ENCODE measurements at places on chromosomes 2 and 18.
A peak's percentile ranks its signal among the peaks of the same experiment; 100 is the strongest.

GRCh38 chr2:119248311-119248710 lies 24.7 kb downstream of the STEAP3 start:
- no peak for DNase-seq

GRCh38 chr2:196338440-196338839 lies 167.1 kb upstream of the STK17B start:
- no peak for DNase-seq

DNA sequence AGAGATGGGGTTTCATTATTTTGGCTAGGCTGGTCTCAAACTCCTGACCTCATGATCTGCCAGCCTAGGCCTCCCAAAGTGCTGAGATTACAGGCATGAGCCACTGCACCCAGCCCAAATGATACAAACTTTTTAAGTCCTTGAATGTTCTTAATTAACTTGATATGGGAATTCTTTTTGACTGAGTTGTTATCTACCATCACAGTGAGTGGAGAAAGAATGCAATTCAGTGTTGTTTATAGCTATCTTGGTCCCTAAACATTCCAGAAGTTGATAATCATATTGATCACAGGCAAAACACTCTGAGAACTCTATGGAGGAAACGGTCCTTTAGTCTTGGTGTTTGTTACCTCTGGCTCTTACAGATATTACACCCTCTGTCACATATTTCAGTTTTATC lies 1072.5 kb downstream of the SUCLG1 start:
- no peak for DNase-seq

- peak; percentile 26 for DNase-seq
These were observed 6.5 kb upstream of the KCNG2 start for GRCh38 chr18:79790996-79791972.

DNA sequence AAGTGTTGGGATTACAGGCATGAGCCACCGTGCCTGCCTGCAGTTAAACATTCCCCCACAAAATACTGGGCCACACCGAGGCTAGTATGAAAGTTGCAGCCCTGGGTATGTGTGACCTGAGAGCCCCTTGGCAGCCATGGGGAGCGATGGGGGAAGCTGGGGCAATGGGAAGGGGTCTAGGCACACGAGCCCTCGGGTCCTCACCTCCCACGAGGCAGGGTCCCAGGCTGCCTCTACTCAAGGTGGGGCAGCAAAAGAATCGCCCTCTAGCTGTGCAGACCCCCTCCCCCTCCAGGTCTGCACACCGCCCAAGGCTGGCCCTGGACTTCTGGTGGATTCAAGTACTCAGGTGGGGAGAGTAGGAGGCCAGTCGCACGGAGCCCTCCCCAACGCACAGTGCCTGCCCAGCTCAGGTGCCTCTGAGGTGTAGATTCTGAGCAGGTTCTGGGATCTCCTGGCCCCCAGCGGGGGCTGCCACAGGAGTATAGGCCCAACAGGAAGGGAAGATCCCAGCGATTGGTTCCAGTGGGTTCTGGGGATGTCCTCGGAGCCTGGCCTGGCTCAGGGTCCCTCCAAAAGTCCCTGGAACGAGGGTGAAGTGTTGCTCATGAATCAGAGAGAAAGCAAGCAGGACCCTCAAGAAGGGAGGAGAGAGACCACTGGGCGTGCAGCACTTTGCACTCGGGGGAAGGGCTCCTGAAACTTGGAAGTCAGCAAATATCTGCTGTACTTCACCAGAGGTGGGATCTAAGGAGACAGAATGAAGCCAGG lies 2.6 kb downstream of the GPR35 start:
- DNase-seq, result no peak

DNA sequence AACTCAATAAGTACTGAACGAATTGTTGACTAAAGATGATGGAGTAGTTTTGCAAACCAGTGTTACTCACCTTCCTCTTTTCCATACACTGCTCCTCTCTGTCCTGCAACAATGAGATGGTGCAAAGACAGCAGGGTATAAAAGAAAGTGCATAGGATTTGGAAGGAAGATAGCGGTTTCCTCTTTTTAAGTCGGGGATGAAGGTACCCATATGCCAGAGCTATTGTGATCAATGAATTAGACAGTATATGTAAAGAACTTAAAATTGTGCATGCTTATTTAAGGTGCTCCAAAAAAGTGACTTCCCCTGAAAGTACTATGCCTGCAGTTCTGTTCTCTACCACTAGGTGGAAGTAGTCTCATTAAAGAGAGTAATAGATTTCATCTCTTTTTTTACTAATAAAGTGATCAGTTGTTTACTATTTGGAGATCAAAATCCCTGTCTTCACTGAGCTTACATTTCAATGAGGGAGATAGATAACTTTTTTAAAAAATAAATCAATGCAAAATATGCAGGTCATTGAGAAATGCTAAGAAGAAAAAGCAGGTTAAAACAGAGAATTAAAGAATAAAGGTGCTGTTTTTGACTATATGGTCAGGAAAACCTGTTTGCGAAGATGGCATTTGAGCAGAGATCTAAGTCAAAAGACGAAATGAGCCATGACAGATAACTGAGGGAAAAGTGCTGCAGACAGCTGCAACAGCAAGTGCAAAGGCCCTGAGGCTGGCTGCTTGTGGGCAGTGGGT lies 339.7 kb upstream of the SLC14A2 start:
- DNase-seq, result peak; percentile 37

DNA sequence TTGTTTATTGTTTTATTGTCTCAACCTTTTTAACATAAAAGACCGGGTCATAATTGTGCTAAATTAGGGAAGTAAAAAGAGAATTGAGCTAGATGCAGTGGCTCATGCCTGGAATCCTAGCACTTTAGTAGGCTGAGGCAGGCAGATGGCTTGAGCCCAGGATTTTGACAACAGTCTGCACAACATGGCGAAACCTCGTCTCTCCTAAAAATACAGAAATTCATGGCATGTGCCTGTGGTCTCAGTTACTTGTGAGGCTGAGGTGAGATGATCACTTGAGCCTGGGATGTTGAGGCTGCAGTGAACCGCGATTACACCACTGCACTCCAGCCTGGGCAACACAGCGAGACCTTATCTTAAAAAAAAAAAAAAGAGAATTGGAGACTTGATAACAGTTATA lies 104.2 kb upstream of the TTC27 start:
- no peak for DNase-seq

GRCh38 chr2:25763575-25763974 lies 90.2 kb upstream of the DTNB start:
- no peak for DNase-seq

DNA sequence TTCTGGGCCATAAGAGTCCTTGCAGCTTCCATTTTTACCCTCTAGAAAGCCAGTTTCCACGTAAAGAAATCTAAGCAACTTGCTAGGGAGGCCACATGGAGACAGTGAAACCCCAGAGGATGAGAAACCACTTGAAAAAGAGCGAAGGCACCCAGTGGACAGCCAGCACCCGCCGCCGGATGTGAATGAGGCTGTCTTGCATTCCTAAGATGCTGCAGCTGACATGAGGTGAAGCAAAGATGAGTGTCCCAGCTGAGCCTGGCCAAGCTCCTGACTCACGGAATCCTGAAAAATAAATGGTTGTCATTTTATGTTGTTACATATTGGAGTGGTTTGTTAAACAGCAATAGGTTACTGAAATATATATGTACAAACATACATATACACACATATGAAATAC lies 65.9 kb upstream of the STPG4 start:
- no peak for DNase-seq

DNA sequence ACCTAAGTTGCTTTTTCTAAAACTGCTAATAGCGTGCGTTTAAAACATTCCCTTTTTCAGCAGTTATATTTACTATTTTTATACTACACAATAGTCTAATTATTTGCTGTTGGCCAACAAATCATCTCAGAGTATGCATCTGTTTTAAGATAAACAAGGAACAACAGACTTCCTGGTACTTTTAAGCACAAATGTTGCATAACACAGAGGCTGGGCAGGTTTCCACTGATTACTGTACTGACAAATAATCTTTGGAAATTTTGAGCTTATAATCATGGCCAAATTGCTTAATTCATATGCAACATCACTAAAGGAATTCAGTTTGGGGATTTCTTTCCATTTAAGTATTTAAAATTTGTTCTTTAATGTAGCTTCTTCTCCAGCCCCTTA lies 737.4 kb upstream of the SALL3 start:
- DNase-seq, result no peak

DNA sequence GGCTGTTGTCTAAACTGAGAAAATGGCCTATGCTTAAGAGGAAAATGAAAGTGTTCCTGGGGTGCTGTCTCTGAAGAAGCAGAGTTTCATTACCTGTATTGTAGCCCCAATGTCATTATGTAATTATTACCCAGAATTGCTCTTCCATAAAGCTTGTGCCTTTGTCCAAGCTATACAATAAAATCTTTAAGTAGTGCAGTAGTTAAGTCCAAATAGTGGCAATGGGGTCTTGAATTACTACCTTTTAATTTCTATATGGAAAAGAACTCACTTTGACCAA lies 13.8 kb upstream of the ALLC start:
- DNase-seq, result no peak

- DNase-seq, result no peak
These were observed 334.6 kb upstream of the MGAT5 start for GRCh38 chr2:133919285-133919684.

DNA sequence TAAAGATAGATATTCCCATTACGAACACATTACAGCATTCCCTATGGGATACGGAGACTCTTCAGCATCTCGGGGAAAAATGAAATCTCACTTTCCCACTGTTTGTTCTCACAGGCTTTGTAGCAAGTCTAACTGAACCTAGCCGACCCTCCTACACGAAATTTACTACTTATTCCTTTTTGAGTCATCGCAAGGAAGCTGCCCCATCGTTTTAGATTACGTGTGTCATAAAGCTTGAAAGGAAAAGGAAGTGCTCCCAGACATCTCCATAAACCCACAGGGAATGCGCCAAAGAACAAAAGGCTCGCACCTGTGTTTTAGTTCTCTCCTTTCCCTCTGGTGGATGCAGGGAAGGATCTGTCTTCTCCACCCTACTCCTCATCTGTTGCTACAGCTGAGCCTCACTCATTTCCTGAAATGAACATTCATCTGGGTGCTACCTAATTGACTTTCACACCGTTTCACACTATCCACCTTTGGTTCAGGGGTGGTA lies 76.2 kb upstream of the STK39 start:
- no peak for DNase-seq

DNA sequence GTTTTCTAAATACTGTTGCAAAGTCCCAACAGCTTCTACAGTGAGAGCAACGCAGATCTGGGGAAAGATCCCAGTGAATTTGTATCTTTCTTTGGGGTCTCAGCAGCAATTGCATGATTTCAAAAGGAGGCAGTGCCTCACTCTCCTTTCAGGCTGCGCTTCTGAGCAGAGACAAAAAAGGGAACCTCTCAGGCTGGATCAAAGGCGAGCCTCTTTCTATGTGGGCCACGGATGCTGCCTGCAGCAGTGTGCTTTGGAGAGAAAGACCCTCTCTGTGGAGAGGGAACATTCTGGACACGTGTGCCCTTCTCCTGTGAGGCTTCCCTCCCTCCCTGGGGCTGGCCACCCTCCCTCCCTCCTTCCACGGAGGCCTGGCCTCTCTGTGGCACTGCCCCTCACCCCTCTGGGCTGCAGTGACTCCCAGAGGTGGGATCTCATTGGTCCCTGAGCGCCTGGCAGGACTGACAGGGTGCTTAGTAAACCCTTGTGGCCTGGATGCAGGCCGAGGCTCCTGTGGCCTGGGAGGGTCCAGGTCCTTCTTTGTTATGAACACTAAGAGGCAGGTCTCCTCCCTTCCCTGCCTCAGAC lies 21.6 kb upstream of the PDIA6 start:
- DNase-seq, result no peak

GRCh38 chr2:218983263-218983933 lies 1.6 kb downstream of the FEV start:
- no peak for DNase-seq

Data from CD4-positive, alpha-beta T cell treated with Interleukin-10 for 1 hour (primary cell).